ENCODE measurements at places on chromosomes 12 and 14. TPM values are rescaled to one million over a fixed set of nuclear protein-coding genes. Genes with fewer than 3 reads are reported as not detected.
A peak's percentile ranks its signal among the peaks of the same experiment; 100 is the strongest.

DNA sequence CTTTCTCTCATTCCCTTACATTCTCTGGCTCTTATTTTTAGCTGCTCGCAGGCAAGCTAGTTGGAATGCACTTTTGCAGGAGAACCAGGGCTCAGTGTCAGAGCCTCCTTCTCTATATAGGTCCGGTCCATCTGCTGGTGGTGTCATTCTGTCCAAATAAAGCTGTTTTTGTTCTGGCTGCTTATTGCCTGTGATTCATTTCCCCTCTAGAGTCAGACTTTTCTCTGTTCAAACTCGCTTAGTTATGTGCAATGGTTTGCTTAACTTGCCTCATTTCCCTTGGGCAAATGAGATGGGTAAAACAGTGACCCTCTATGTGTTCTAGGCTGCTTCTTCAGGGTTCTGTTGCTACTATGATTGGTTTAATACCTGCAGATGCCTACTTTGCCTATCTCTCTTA is 2.9 kb downstream of the SMARCD1 start:
- H3K27me3 ChIP-seq = no peaks in the 10 kb centered on the region
- H3K4me1 ChIP-seq = no peaks in the 10 kb centered on the region
- H3K4me3 ChIP-seq = no peak overlapping the region
- H3K36me3 ChIP-seq = peaks cover 67% of the 10 kb centered on the region
- H3K27ac ChIP-seq = no peak overlapping the region

DNA sequence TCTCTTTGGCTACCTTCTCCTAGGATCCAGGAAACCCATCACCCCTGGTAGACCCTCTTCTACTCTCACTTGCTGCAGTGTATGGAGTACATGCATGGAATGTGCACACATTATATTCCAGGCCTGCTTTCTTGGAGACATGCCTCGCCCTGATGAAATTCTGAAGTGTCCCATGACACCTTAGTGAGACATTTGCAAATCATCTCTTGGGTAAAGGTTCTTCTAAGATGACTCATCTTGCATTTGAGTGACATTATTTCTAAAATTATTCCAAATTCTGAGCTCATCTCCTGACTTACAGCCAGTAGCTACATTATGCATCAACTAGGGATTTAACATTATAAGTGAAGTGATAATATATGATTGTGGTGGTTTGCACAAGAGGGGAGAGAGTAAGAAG is 49.8 kb downstream of the SDR9C7 start:
- H3K4me3 ChIP-seq = no peak overlapping the region
- no peaks in the 10 kb centered on the region for H3K4me1 ChIP-seq
- no peak for DNase-seq

DNA sequence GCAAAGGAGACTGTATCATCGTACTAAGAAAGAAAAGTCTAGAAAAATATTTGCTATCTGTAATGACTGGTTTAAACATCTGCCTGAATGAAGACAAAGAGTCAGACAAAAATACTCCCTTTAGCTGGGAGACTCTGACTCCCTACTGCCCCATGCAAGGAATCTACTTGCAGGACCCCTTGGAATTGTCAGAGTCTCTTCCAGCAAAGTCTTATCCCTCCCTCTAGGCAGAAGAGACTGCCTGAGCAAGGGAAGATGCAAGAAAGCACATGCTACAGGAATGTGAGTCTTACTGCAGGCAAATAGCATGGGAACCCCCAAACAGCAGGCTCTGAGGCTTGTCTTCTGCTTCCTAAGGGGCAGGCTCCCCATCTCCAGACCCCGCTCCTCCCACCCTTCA is 154.0 kb downstream of the KCNA5 start:
- no peaks in the 10 kb centered on the region for H3K27me3 ChIP-seq
- DNase-seq = no peak
- H3K27ac ChIP-seq = no peak overlapping the region
- H3K36me3 ChIP-seq = no peaks in the 10 kb centered on the region
- H3K4me1 ChIP-seq = no peaks in the 10 kb centered on the region
- no peak overlapping the region for H3K4me3 ChIP-seq

GRCh38 chr12:57276935-57277563 is 26.1 kb upstream of the STAC3 start:
- peaks cover 82% of the 10 kb centered on the region for H3K36me3 ChIP-seq
- peaks cover 9% of the 10 kb centered on the region for H3K4me1 ChIP-seq
- no peaks in the 10 kb centered on the region for H3K27me3 ChIP-seq
- no peak overlapping the region for H3K27ac ChIP-seq
- no peak overlapping the region for H3K4me3 ChIP-seq
- no peak for DNase-seq

DNA sequence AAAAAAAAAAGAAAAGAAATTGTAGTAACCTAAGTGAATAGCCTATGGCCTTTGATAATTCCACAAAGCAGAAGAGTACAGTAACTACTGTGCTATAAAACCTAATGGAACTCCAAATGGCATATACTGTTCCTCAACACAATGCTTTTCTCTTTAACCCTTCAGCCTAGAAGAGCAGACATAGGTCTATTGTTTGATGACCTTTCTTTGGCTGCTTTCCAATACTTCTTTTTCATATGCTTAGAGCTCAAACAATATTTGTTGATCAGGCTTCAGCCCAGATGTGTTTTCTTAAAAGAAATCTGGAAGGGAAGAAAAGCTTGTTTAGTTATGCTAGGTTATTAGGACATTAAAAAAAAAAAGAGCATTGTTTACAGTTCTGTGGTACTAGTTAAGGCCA is 116.4 kb downstream of the NTN4 start:
- no peak overlapping the region for H3K4me3 ChIP-seq
- DNase-seq = no peak
- no peaks in the 10 kb centered on the region for H3K27me3 ChIP-seq
- no peak overlapping the region for H3K27ac ChIP-seq

DNA sequence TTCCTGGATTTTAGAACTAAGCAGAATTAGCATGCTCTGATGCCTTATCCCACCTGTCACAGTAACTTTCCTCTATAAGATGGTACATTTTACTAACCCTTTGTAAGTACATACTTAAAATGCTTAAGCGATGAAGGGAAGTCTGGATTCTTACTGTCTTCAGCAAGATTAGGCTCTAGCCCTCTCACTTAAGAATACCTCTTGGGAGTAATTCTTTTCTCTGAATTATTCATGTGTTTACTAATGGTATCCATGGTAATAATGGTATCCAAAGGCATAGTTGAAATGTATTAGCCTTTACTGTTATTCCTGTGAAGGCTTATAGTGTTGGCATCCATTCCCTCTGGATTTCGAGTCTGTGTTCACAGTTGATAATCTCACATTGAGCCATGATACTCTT is 176.9 kb downstream of the MON2 start:
- H3K4me1 ChIP-seq = no peaks in the 10 kb centered on the region
- DNase-seq = no peak
- no peak overlapping the region for H3K4me3 ChIP-seq
- H3K27me3 ChIP-seq = no peaks in the 10 kb centered on the region
- H3K36me3 ChIP-seq = no peaks in the 10 kb centered on the region
- H3K27ac ChIP-seq = no peak overlapping the region

- H3K27ac ChIP-seq = peak overlapping the region; percentile 98
- DNase-seq = no peak
- H3K4me1 ChIP-seq = peaks cover 81% of the 10 kb centered on the region
- no peaks in the 10 kb centered on the region for H3K36me3 ChIP-seq
Observed at GRCh38 chr12:108855284-108856169, 1.9 kb downstream of the SSH1 start.

- DNase-seq = no peak
- H3K4me1 ChIP-seq = peaks cover 6% of the 10 kb centered on the region
- H3K36me3 ChIP-seq = no peaks in the 10 kb centered on the region
- no peak overlapping the region for H3K27ac ChIP-seq
- no peaks in the 10 kb centered on the region for H3K27me3 ChIP-seq
- H3K4me3 ChIP-seq = no peak overlapping the region
Observed at GRCh38 chr14:22594156-22594716, 3.9 kb upstream of the ABHD4 start.

GRCh38 chr12:3117144-3117581 is 40.0 kb downstream of the TSPAN9 start:
- no peak for DNase-seq
- H3K27ac ChIP-seq = peak overlapping the region; percentile 69
- H3K27me3 ChIP-seq = no peaks in the 10 kb centered on the region

GRCh38 chr12:118052324-118053070 is 8.5 kb downstream of the WSB2 start:
- H3K4me3 ChIP-seq = no peak overlapping the region
- H3K27me3 ChIP-seq = no peaks in the 10 kb centered on the region
- DNase-seq = peak; percentile 79
- H3K4me1 ChIP-seq = peaks cover 61% of the 10 kb centered on the region
- no peaks in the 10 kb centered on the region for H3K36me3 ChIP-seq

DNA sequence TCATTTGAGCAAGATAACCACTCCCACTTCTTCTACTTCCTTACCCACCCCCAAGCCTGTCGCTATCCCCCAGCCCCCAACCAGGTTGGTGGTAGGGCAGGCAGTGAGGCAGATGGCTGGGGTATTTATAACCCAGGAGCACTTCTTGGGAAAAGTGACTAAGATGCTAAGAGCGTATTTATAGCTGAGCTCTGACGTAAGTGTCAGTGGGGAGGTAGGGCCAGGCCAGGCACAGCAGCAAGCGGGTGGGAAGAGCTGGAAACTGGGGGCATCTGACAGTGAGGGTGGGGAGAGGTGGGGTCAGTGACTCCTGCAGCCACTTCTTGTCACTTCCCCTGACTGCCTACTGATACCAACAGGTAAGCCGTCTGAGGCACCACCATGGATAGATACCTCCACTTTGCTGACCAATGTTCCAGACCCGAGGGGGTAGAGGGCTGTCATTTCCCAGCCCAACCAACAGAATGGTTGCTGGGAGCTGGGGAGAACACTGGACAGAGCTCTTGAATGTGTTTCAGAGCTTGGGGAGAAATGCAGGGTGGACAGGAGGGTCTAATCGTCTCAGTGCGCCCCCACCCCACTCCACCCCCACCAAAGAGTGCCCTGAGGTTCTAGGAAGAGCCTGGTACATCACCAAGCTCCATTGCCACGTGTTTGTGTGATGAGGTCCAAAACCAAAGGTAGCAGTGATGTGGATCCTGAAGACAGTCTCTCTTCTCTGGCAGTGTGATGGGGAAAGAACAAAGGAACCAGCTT is 2.7 kb upstream of the INHBE start:
- no peak overlapping the region for H3K4me3 ChIP-seq
- H3K4me1 ChIP-seq = no peaks in the 10 kb centered on the region
- H3K27ac ChIP-seq = peak overlapping the region; percentile 92
- H3K27me3 ChIP-seq = no peaks in the 10 kb centered on the region
- H3K36me3 ChIP-seq = no peaks in the 10 kb centered on the region

GRCh38 chr12:129520739-129521138 is 383.1 kb downstream of the TMEM132D start:
- no peaks in the 10 kb centered on the region for H3K27me3 ChIP-seq
- no peak overlapping the region for H3K27ac ChIP-seq
- no peaks in the 10 kb centered on the region for H3K4me1 ChIP-seq
- H3K36me3 ChIP-seq = no peaks in the 10 kb centered on the region

- peak overlapping the region; percentile 3 for H3K27ac ChIP-seq
- peaks cover 3% of the 10 kb centered on the region for H3K4me1 ChIP-seq
- H3K27me3 ChIP-seq = no peaks in the 10 kb centered on the region
- no peak for DNase-seq
- H3K36me3 ChIP-seq = no peaks in the 10 kb centered on the region
Observed at GRCh38 chr12:45670346-45671065, 59.0 kb upstream of the ARID2 start.

- no peak overlapping the region for H3K27ac ChIP-seq
- H3K27me3 ChIP-seq = no peaks in the 10 kb centered on the region
- peaks cover 30% of the 10 kb centered on the region for H3K4me1 ChIP-seq
- H3K4me3 ChIP-seq = no peak overlapping the region
- DNase-seq = no peak
Observed at GRCh38 chr14:75864352-75864751, 117.4 kb downstream of the TGFB3 start.

The SLC25A29 gene
- 16.3 TPM for total RNA-seq

The ZDHHC22 gene
- not detected for total RNA-seq

The GDF3 gene
- total RNA-seq = not detected

The ZNF891 gene
- 1.0 TPM for total RNA-seq

The CAPZA3 gene
- not detected for total RNA-seq

The TAS2R19 gene
- 1.4 TPM for total RNA-seq

The EPYC gene
- total RNA-seq = not detected
